ENCODE measurements at places on chromosomes 1 and 21. TPM values are rescaled to one million over a fixed set of nuclear protein-coding genes. Genes with fewer than 3 reads are reported as not detected.

F5 gene
- total RNA-seq = not detected

GRIK3 gene
- not detected for total RNA-seq

SPRR4 gene
- total RNA-seq = not detected

FCRL1 gene
- not detected for total RNA-seq

HSD3B2 gene
- not detected for total RNA-seq

SPRR2F gene
- total RNA-seq = not detected

DMRTA2 gene
- total RNA-seq = not detected

Measured in endothelial cell of coronary artery (primary cell).